ENCODE measurements at places on chromosomes 7 and 10.

GRCh38 chr7:13727279-13727678 lies 262.2 kb downstream of the ETV1 start:
- no peak for DNase-seq

DNA sequence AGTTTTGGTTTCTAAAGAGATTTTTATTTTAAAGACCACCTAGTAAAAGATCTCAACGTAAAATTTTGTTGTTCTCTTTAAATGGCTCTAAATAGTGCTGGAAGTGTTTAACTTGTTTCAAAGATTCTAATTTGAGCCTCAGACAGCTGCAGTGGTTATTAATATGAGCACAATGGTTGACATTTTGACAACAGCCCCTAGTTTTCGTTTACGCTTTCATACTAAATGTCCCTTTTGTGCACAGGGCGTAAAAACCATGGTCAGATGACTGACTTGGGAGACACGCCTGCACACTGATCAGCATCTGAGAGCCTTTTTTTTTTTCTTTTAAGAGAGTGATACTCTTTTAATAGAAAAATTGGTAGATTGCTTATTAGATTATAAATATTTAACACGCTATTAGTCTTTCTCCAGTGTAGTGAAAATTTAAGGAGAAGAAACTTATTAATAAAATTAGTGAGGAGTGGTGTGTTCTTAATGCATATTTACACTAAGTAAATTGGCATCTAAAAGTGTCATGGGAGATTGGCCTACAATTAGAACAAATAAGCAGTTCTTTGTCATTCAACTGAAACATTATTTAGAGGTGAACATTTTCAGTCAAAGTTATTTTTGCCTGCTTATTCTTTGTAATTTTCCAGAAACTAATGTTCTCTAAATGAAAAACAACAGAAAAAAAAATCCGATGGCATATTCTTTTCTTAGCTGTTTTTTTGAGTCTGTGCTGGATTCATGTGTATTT lies 182.8 kb upstream of the PHYHIPL start:
- DNase-seq, result no peak

DNA sequence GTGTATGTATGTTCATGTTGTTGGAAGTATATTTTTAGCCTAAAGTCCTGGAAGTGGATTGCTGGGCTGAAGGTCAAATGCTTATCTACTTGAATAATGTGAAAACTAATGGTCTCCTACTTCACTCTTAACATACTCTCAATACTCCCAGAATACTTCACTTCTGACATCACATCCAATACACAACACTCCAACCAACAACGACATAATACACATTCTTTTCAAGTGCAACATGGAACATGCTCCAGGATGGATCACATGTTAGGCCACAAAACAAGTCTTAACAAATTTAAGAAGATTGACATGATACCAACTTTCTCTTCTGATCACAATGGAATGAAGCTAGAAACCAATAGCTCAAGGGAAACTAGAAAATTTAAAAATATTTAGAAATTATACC lies 126.9 kb upstream of the ADCY1 start:
- no peak for DNase-seq

DNA sequence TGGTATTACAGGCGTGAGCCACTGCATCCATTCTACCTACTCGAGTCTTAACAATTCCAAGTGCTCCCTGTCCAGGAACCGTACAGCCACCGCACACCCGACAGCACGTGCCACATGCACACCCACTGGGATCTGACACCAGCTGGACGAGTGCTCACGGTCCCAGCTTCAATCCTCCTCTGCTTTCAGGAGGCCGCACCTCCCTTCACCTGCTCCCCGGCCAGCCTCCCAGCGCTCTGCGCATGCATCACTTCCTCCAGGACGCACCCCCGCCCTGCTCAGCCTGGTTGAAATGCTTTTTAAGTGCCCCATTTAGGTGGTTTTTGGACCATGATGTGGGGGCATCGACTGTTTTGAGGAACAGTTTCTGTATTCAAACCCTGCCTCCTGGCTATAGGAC lies 47.3 kb upstream of the TMEM213 start:
- DNase-seq, result no peak

- DNase-seq, result no peak
These were observed 4.6 kb upstream of the ZNF22 start for GRCh38 chr10:44995914-44996669.

All from activated naive CD8-positive, alpha-beta T cell treated with anti-CD3 and anti-CD28 coated beads, Interleukin-2, amount 50 U/mL, for 24 hours (primary cell).